ENCODE measurements at places on chromosomes 7 and 10.

DNA sequence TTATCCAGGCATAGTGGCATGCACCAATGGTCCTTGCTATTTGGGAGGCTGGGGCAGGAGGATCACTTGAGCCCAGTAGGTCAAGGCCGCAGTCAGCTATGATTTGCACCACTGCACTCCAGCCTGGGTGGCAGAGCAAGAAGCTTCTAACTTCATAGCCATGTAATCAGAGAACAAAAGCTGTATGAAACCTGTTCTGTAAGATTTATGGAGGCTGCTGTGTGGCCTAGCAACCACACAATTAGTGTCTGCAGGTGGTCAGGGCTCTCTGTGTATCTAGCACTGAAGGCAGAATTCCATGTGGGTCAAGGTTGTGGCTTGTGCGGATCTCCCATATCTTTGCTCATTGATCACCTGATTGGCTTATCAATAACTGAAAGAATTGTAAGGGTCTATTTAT is 221.5 kb upstream of the FOXK1 start:
- DNase-seq, result no peak

DNA sequence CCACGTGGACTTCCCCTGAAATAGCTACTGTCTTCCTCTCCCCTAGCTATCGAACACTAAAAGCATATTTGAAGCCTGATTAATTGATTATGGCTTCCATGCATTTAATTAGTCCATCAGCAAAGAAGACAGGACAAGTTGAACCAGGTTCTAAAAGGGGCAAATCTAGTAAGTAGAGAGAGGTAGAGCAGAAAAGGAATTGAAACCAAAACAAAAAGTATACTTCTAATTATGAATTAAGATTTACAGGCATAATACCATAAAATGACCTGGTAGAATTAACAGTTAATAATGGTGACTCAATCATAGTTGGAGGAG is 393 bp upstream of the DNAJC1 start:
- no peak for DNase-seq

DNA sequence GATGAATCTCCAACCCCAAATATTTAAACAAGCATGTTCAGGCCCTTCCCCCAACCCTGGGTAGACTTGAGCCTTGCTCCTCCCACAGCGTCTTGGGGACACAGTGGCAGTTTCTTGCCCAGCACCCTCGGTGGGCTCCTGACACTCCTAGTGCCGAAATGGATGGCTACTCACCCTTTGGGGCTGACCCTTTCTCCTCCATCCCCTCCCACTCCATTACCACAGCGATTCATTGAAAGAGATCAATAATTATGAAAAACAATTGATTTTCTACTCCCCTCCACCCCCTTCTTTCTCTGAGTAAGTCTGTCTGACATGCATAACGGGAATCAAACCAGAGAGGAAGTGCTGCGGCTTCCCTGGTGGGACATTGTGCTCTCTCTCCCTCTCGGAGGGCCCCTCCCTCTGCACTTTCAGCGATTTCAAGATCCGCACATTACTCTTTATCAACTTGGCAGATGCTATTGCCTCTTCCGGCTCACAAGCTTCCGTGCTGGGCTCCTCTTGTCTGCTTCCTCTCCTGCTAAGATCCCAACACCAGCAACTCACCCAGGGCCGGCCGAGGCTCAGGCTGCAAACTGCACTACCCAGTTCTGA is 79.0 kb upstream of the PLXNA4 start:
- DNase-seq, result no peak

- no peak for DNase-seq
Measured at GRCh38 chr10:38054361-38054797, 39.8 kb upstream of the ZNF37A start.

DNA sequence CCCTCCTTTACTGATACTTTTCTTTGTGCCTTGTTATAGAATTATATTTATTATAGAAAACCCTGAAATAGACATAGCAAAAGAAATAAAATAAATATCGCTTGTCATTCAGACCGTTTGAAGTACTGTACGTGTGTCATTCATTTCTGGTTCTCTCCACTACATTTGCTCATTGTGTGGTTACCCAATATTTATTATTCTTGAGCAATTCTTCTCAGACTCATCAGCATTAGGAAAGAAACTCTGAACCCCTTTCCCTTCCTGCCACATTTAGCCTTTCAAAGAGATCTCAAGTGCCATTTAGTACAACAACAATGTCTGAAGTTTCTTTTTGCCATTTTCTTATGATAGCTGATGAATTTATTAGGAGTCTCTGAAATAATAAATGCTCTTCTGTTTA is 154.1 kb downstream of the KIAA1217 start:
- DNase-seq, result no peak

GRCh38 chr7:1021931-1022330 is 22.4 kb upstream of the GPR146 start:
- DNase-seq, result no peak

DNA sequence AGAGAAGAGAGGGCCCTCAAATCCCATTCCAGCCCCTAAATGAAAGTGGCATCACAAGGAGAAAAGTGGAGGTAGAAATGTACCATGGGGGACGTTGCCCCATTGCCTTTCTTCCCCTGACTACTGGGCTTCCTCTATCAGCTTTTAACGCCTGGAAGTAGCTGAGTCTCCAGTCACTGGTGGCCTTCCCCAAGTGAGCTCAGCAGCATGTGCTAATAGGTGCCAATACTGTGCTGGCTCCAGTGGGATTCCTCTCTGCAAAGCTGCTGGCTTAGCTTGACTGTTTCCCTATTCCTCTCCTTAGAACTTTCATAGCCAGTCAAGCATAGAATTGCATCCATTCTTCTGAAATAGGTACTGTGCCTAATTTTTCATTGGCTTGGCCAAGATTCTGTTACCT is 32.6 kb downstream of the LRRC4 start:
- DNase-seq, result no peak

DNA sequence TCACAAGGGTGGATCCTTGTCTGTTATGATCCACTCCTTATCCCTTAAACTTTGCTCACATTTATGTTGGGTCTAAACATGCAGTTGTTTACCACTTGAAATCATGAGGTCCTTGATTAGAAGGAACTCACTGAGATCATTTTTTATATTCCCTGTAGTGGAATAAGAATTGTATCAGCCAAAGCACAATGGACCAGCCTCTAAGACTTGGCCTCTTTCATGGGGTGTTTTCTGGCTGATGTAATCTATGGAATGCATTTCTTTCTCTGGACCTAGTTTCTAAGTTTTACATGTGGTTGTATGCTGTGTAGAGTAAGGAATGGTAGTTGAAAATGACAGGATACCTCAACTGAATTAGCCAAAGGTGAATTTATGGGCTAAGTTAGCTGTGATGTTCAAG is 376.6 kb downstream of the SORCS3 start:
- no peak for DNase-seq

DNA sequence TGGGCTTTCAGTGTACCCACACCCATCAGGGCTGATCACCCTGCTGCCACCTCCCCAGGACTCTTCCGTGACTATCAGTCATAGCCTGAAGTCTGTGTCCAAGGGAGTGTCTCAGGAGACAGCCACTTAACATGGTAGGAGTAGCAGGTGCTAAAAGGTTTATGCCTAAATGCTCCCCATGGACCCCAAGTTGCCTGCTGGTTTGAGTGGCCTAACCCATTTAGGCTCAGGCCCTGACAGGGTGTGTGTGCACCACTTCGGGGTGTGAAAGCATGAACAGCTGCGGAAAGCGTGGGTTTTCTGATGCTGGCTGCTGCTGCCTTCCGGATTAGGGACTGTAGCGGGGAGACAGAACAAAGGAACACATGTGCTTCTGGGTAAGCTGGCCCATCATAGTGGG is 93.2 kb upstream of the SAMD8 start:
- DNase-seq, result no peak

DNA sequence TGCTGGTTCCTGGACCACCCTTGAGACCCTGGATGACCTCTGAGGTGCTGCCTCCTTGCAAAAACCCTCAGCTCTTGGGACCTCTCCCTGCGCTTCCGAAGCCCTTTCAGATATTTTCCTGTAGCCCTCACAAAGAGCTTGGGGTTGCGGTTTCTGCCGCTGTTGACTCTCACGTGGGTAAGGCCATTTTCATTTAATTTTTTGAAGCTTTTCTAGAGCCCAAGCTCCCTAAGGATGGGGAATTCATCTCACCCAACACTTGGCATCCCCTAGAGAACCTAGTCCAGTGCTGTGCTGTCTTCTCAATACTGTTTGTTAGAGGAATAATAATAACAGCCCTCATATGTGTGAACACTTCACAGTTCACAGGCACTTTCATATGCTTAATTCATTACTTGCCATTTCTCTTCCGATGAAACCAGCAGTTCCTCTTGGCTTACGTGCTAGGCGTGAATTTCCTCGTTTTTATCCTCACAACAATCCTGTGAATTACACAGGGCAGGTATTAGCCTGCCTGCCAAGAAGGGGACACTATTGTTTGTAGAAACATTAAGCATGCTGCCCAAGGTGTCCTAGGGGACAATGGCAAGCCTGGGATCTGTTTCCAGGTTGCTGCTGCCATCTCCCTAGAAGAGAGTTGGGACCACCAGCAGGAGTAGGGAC is 71.6 kb upstream of the CTBP2 start:
- DNase-seq, result no peak

- no peak for DNase-seq
Measured at GRCh38 chr7:23469150-23469960, 936 bp downstream of the IGF2BP3 start.

GRCh38 chr10:35699848-35700486 is 57.9 kb upstream of the FZD8 start:
- no peak for DNase-seq

GRCh38 chr7:57274535-57275283 is 142.5 kb upstream of the ZNF479 start:
- DNase-seq, result no peak

DNA sequence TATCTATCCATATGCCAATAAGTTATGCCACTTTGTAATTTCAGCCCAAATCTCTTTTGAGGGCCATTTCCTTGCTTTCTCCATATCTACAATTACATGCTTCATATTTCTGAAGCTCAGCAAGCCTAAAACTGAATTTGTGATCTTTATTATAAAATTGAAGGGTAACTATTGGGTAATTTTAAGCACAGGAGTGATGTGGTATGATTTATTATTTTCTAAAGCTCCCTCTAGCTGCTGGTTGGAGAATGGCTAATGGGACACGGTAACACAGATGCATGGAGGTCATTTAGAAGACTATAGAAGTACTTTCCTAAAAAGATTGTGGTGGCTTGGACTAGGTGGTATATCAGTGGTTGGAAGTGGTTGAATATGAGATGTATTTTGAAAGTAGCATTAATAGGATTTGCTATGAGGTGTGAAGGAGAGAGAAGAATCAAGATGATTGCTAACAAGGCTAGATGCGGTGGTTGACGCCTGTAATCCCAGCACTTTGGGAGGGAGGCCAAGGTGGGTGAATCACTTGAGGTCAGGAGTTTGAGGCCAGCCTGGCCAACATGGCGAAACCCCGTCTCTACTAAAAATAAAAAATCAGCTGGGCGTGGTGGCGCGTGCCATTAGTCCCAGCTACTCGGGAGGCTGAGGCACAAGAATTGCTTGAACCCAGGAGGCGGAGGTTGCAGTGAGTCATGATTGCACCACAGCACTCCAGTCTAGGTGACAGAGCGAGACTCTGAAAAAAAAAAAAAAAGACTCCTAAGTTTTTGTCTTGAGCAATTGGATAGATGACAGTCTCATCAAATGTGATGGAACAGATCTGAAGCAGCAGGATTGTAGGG is 13.9 kb downstream of the KLHDC10 start:
- DNase-seq, result no peak

DNA sequence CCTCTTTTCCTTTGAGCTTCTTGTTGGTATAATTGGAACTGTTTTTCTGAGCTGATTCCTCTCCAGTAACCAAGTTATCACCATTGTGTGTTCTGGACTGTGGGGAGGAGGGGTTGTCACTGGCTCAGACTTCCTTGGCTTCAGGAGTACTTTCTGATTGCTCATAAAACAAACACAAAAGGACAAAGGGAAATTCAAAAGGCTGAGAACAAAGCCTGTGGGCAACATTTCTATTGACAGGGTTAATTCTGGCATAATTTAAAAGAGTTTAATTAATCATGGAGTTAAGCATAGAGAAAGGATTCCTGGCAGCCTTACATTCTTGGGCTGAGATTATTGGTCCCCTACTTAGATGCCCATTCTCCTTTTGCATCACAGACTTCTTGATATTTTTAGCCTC is 222.9 kb upstream of the KMT2E start:
- DNase-seq, result no peak

GRCh38 chr10:86090807-86091206 is 275.8 kb downstream of the GRID1 start:
- DNase-seq, result no peak

DNA sequence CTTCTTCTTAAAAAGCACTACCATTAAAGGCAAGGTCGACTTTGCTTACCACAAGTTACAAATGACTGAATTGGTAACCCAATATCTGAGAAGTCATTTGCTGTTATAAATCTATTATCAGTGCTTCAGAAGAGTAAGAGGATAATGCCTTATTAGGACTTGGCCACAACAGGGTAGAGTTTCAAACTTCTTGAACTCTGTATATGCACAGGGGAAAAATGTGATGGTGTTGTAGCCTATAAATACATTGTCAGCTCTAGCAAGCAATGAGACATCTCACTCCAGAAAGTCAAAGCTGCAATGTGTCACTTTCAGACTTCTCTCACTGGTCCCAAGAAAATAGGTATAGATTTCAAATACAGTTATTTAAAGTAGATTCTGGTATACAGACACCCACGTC is 9.3 kb downstream of the TFEC start:
- no peak for DNase-seq
